T-helper 17 cell (primary cell): ENCODE measurements at places on chromosomes 2 and 18.
A peak's percentile ranks its signal among the peaks of the same experiment; 100 is the strongest.

DNA sequence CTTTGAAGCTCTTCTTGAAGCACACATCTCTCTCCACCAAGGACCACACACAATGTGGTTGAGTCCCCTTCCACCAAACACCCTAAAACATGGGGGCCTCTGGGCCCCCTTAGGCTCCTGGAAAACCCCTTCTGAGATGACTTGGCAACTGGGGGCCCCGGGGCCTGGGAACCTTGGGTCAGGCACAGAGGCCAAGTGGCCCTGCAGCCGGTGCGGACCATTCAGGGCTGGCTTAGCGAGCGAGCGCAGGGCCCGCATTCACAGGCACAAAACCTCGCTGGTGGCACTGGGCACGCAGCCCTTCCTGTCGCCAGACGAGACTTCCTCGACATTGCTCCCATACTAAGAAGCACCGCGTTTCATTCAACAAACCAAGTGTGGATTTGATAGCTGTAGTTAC, 111.2 kb upstream of the ID2 start:
- H3K27ac ChIP-seq = no peak overlapping the region
- no peak for DNase-seq
- no peak overlapping the region for H3K4me3 ChIP-seq
- H3K27me3 ChIP-seq = peaks cover 5% of the 10 kb centered on the region

- H3K27ac ChIP-seq = no peak overlapping the region
- no peak overlapping the region for H3K4me3 ChIP-seq
- no peaks in the 10 kb centered on the region for H3K4me1 ChIP-seq
- DNase-seq = no peak
These were observed 931.1 kb downstream of the LRP1B start for GRCh38 chr2:141199711-141200110.

DNA sequence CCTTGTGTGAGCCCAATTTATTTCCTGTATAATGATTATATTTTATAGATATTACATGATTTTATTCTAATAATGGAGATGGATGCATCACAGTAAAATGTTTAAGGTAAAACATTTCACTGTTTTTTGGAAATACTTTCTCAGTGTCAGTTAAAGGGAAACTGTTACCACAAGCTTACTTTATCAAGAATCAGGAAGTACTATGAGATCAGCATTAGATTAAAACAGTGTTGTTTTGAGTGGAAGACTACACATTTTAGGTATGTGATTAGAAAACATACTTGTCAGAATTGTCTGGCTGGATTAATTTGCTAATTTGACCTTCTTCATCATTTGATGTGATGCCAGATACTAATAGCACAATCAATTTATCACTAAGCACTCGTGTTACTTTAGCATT, at the start of gene HRH4:
Gene HRH4, plus strand, starts transcription at position 250 of the 400 bp plus-strand sequence. Its CDS starts 92 bp downstream, at position 342.
- peaks cover 7% of the 10 kb centered on the region for H3K36me3 ChIP-seq
- H3K27me3 ChIP-seq = no peaks in the 10 kb centered on the region
- peak within 1 kb of the TSS; percentile 90 for H3K4me3 ChIP-seq
- peaks cover 23% of the 10 kb centered on the region for H3K4me1 ChIP-seq
- DNase-seq = no peak

DNA sequence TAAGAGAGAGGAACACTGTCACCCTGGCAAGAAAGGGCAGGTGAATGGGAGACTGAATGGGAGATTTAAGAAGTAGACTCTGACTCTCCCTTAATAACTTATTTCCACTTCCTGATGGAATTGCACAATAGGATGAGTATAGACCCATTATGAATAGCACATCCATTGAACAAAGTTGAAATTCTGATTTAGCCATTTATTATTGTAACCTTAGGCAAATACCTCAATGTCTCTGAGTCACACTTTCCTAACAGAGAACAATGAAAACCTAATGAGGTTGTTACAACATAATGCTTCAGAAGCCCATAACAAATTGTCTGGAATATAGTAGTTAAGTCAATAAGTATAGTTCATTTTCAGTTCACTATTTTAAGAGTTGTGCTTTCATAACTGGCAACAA, 78.9 kb downstream of the NRXN1 start:
- H3K36me3 ChIP-seq = no peaks in the 10 kb centered on the region
- no peak overlapping the region for H3K4me3 ChIP-seq
- H3K27ac ChIP-seq = no peak overlapping the region
- DNase-seq = no peak
- no peaks in the 10 kb centered on the region for H3K27me3 ChIP-seq
- no peaks in the 10 kb centered on the region for H3K4me1 ChIP-seq

DNA sequence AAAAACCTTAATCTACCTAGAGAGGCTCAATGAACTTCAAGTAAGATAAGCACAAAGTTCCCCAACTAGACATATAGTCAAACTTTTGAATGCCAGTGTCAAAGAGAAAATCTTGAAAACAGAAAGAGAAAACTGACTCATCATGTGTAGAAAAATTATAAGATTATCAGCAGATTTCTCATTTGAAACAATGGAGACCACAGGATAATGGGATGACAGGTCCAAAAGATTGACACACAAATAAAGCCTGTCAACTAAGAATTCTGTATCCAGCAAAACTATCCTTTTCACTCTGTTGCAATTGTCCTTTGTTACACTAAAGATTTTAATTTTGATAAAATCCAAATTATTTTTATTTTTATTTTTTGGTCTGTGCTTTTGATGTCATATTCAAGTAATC, 61.6 kb downstream of the COPS8 start:
- H3K27me3 ChIP-seq = peaks cover 7% of the 10 kb centered on the region
- no peak for DNase-seq
- H3K27ac ChIP-seq = no peak overlapping the region
- H3K4me3 ChIP-seq = no peak overlapping the region

- H3K4me1 ChIP-seq = no peaks in the 10 kb centered on the region
- H3K36me3 ChIP-seq = no peaks in the 10 kb centered on the region
- H3K27me3 ChIP-seq = peaks cover 32% of the 10 kb centered on the region
These were observed 43.7 kb downstream of the MYO3B start for GRCh38 chr2:170221317-170222288.

- peaks cover 7% of the 10 kb centered on the region for H3K27me3 ChIP-seq
- H3K4me3 ChIP-seq = no peak overlapping the region
- no peaks in the 10 kb centered on the region for H3K36me3 ChIP-seq
- no peak for DNase-seq
- H3K4me1 ChIP-seq = peaks cover 2% of the 10 kb centered on the region
These were observed 149.5 kb downstream of the CCBE1 start for GRCh38 chr18:59547581-59548182.

- no peak within 1 kb of the TSS for H3K27ac ChIP-seq
- H3K27me3 ChIP-seq = peaks cover 69% of the 10 kb centered on the region
- peaks cover 2% of the 10 kb centered on the region for H3K4me1 ChIP-seq
- no peak for DNase-seq
- H3K4me3 ChIP-seq = no peak within 1 kb of the TSS
These were observed at the start of gene SERPINB5 for GRCh38 chr18:63476668-63477067. TSS of gene SERPINB5 (plus strand) at chr18:63476958. CDS start at chr18:63484429, 7,471 bp downstream.

- H3K36me3 ChIP-seq = no peaks in the 10 kb centered on the region
- DNase-seq = no peak
- H3K4me1 ChIP-seq = no peaks in the 10 kb centered on the region
- H3K27ac ChIP-seq = no peak overlapping the region
These were observed 39.4 kb upstream of the CTDP1 start for GRCh38 chr18:79640064-79640672.

- no peak overlapping the region for H3K4me3 ChIP-seq
- peaks cover 4% of the 10 kb centered on the region for H3K36me3 ChIP-seq
- DNase-seq = no peak
- H3K27me3 ChIP-seq = peaks cover 92% of the 10 kb centered on the region
- H3K4me1 ChIP-seq = no peaks in the 10 kb centered on the region
- no peak overlapping the region for H3K27ac ChIP-seq
These were observed 42.1 kb upstream of the MRPL19 start for GRCh38 chr2:75604484-75604883.

DNA sequence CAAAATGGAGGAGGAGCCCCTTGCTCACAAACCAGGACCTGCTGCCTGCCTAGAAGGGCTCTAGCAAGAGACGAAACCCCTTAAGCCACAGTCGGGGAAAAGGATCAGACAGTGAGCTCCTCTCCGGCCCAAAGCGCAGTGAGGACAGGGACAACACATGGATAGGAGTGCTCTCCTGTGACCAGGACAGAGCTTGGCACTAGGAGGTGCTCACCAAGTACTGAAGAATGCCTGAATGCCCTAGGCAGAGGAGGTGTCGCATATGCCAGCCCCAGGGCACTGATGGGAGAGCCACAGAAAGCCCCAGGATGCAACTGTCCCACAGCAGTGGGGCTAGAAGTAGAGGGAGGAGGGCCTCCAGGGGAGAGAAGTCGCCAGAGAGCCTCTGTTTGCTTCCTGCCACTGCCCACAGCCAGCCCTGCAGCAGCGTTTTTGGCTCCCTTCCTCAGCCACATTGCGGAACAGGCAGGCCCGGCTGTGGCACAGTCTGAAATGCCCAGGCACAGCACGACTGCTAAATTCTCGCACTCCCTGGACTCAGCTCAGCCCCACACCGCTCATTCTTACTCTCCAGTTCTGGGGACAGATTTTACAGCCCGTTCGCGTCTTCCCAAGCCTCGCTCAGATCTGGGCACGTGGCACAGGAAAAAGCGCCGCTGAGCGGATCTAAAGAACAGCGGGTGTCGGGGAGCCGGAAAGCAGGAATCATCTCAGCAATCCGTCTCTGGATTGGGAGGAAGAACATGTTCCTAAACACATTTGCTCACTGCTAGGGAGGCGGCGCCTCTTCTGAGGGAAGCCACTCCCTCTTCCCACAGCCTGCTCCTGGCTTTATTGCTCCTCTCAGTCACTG, 98.7 kb upstream of the POU3F3 start:
- no peaks in the 10 kb centered on the region for H3K36me3 ChIP-seq
- no peaks in the 10 kb centered on the region for H3K27me3 ChIP-seq
- DNase-seq = no peak
- H3K27ac ChIP-seq = no peak overlapping the region
- H3K4me1 ChIP-seq = no peaks in the 10 kb centered on the region

DNA sequence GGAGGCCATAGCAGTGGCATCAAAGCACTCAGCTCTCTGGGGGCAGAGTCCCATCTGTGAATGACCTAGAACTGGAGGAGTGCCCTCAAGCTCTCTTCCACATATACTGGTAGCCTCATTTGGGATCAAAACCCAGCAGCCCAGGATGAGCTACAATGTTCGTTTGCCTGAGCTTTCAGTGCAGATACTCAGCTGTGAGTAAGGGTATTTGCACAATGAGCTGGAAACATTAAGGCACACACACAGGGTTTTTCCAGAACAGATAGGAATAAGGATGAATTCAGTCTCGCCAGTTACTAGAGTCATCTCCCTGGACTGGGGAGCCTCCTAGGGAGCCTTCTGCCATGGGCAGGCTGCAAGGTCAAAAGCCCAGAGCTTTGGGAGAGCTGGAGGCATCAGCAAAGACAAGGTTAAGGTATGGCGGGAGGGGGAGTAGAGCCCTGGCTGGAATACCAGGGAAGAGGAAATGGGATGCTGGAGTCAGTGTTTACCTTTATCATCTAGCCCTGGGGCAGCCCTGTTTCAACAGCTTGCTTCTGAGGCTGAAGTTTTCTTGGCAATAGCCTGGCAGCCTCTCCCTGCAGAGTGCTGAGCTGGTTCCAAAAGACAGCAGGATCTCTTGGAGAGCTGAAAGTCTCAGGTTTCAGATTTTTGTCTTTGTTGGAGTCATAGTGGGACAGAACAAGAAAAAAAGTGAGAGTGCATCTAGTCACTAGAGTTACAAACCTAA, 187.7 kb downstream of the LOXHD1 start:
- peaks cover 29% of the 10 kb centered on the region for H3K27me3 ChIP-seq
- no peak for DNase-seq

DNA sequence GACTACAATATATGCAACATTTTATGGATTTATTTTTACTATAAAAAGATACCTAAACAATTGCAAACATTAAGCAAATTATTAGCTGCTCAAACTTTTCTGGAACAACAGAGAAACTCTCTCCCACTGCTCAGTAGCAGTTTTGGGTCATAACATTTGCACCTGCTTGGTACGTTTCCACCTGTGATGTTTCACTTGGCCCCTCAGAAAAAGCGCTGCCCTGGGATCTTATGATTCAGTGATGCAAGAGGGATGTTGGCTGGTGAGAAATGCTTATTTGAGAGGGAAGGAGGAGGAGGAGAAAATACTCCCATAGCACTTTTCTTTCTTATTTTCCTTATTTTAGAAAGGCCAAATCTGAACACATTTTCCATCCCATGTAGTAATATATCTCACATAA, 9.2 kb downstream of the IRS1 start:
- peaks cover 12% of the 10 kb centered on the region for H3K4me1 ChIP-seq
- no peaks in the 10 kb centered on the region for H3K27me3 ChIP-seq
- no peak for DNase-seq
- peak overlapping the region; percentile 92 for H3K27ac ChIP-seq
- no peak overlapping the region for H3K4me3 ChIP-seq

GRCh38 chr2:1484131-1484884, 71.0 kb downstream of the TPO start:
- no peaks in the 10 kb centered on the region for H3K27me3 ChIP-seq
- H3K27ac ChIP-seq = no peak overlapping the region
- no peak for DNase-seq
- no peak overlapping the region for H3K4me3 ChIP-seq
- H3K36me3 ChIP-seq = no peaks in the 10 kb centered on the region

DNA sequence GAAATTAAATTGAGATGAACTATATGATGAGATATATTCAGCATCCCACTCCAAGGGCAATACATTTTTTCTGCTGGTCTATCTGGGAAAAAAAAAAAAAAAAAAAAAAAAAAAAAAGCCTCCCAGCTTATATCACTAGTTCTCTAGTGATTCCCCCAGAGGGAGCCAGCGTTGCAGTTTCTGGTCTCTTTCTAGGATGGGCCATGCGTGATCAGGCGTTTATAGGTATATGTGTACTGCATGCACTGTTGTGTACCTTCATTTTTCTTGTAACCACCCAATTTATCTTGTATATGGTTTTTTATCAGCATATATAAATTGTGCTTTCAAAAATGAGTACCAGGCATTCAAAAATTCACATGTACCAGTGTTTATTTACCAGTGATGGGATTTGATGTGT, 35.1 kb downstream of the DCDC2C start:
- H3K36me3 ChIP-seq = no peaks in the 10 kb centered on the region
- no peak overlapping the region for H3K4me3 ChIP-seq
- H3K4me1 ChIP-seq = no peaks in the 10 kb centered on the region
- peaks cover 45% of the 10 kb centered on the region for H3K27me3 ChIP-seq
- H3K27ac ChIP-seq = no peak overlapping the region
- DNase-seq = no peak

DNA sequence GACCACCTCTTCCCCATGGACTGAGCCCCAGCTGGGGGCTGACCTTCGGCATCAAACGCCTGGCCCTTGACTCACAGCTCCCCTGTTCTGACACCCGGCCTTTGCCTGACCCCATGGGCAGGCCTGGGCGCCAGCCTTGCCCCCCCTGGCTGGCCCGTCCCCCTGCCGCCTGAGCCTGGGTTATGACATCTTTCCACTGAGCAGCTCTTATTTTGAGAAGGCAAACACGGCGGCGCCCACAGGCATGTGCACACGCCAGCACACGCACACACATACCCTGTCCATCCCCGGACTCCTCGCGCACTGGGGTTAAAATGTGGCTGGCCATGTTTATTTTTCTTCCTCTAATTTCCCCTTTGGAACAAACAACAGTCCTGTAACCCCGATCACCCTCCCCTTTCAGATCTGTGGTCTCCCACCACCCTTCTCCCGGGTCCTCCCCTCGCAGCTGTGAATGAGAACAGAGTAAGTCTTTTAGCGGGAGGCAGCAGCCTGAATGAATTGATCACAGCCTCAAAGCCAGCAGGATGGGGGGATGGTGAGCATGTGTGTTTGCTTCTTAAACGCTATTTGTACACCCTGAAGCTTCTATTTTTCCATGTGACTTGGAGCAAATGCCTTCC, 11.8 kb upstream of the ATOH8 start:
- peaks cover 77% of the 10 kb centered on the region for H3K27me3 ChIP-seq
- no peak overlapping the region for H3K27ac ChIP-seq
- no peak overlapping the region for H3K4me3 ChIP-seq
- DNase-seq = no peak
